T-cell (primary cell): ENCODE measurements at places on chromosomes 16 and 17. TPM values are rescaled to one million over a fixed set of nuclear protein-coding genes. Genes with fewer than 3 reads are reported as not detected.

IKZF3 gene
- 108 TPM for total RNA-seq

DNA sequence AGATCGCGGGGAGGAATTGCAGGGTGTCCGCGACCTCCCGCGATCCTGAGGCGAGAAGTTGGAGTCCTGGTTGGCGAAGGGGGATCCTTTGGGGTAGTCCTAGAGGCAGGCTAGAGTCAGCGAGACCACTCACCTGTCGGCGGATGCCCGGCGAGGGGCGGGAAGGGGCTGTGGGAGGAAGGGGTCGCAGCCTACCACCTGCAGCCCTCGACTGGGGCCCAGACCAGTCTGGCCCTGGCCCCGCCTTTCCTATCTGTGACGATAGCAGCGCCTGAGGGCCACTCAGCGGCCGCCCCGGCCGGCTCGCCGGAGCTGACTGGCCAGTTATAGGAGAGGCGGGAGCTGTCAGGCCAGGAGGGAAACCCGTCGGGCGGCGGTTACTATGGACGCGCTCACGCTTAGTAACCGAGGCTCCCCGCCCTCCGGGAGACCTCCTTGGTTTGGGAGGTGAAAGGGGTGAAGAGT, at the start of gene TEKT3:
Gene TEKT3 (minus strand): TSS at position 213 of the 465 bp plus-strand sequence. CDS start 10,012 bp downstream, outside the sequence.
- H3K4me3 ChIP-seq = no peak within 1 kb of the TSS
- DNase-seq = no peak
- no peak within 1 kb of the TSS for H3K27ac ChIP-seq
- H3K36me3 ChIP-seq = no peaks in the 10 kb centered on the region

DNA sequence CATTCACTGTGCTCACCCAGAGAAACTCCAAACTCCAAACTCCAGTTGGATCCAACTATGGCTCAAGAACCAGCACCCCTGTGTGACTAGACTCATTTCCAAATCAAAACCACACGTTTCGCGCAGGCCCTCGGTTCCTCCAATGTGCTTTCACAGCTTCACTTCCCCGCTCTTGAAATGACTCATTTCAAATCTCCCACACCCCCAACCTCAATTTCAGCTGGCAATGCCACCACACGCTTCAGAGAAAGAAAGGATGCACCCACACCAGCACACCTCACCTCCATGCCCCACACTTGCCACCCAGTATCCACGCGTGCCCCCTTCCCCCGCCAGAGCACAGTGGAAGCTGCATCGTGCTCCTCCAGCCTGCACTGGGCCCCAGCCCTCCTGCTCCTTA, 9.0 kb downstream of the TMEM92 start:
- H3K36me3 ChIP-seq = no peaks in the 10 kb centered on the region
- H3K4me3 ChIP-seq = no peak overlapping the region
- DNase-seq = no peak
- H3K4me1 ChIP-seq = no peaks in the 10 kb centered on the region

OR4D1 gene
- total RNA-seq = 2.2 TPM

DNA sequence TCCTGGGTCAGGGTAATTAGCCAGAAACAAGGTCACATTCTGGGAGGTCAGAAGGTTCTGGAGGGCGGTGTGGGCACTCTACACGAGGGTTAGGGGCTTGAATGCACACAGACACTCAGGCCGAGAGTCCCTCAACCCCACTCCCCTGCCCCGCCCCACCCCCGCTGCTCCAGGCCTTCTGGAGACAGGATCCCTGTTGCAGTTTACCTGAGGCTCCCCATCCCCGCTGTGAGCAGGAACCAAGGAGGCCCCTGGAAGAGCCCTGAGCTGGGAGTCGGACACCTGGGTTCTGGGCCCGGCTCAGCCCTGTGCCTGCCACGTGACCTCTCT, 4.4 kb upstream of the ACTG1 start:
- H3K27ac ChIP-seq = no peak overlapping the region
- H3K4me3 ChIP-seq = no peak overlapping the region
- no peak for DNase-seq
